Inflammatory macrophage treated with lipopolysaccharide for 4 hours (primary cell): ENCODE measurements at places on chromosomes 2 and 18.

- no peak for DNase-seq
Observed at GRCh38 chr2:47401789-47402554, 984 bp upstream of the MSH2 start.

DNA sequence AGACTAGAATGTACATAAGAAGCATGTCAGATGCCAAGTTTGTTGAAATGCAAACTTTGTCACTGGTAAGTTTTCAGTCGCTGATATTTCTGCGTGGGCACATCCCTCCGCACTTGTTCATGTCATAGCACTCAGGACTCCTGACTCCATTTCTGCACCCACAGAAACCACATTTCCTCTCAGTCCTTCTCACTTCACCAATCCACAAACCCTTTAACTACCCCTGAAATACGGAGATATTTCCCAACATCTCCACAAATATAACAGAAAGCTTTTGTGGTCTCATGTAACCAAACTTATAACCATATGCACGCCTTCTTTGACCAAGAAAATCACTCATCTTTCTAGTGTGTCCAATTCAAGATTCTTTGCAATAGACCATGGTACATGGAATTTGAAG, 276.9 kb upstream of the ERBB4 start:
- peak; percentile 2 for DNase-seq

DNA sequence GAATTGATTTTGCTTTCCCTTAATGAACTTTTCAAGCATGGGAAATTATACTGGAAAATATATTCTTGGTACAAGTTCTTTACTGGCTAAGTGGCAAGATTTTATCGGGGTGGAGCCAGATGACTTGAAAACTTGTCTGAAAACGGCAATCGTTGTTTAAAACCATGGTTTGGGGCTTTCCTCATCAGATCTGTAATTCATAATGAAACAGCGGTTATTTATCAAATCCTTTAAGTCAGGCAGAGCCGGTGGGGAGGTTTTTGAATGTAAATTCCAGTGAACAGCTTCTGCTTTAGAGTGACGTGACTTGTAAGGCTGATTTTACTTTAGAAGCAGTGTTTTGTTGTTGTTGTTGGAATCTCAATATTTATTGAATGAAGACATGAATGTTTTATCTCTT, 2.6 kb downstream of the SEC11C start:
- DNase-seq, result no peak

DNA sequence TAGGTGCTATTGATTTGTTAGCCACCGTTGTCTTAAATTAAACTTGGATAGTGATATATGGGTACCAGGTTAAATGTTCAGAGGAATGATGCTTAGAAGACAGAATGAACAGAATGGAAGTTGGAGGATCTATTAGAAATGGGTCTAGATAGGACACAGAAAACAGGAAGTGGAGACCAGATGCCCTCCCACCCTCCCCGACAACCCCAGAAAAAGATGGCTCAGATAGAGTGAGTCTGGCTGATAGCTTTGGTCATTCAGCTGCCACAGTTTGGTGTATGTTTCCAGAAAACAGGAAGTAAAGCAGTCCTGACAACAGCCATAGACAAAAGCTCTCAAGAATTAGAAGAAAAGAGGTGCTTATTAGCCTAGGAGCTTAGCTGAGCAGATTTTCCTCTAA, 71.5 kb upstream of the DSG1 start:
- DNase-seq, result no peak

DNA sequence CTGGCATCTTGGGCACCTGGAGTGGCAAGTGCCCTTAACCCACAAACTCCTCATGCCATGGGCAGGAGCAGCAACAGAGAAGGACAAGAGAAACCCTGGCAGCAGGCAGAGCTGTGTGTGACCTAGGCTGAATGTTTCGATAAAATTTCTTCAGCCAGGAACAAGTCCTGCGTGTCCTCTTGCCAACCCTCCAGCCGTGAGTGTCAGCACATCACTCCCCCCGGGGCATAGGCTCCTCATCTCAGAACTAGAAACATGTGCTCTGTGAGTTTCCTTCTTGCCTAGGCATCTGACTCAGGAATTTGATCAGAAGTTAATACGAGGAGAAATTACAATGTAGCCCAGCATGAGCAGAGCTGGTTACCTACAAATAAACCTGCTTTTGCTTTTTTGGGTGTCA, 2.2 kb downstream of the ABCG8 start:
- no peak for DNase-seq

GRCh38 chr2:61713457-61713856, 140.4 kb downstream of the FAM161A start:
- DNase-seq, result no peak

DNA sequence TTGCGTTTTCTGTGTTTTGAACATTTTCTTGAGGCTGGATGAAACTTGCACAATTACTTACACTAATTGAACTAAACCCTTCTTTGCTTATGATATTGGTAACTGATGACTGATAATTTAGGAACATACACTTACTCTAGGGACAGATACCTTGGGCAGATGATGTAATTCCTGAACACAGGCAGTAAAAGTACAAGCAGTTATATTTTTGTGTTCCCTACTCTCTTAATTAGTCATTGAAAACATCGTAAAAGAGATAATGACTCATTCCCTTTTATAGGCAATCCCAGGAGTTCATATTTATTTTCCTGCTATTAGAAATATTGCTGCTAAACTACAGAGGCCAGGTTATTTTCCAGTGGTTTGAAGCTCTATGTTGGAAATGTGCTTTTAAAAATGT, 46.4 kb downstream of the CCDC85A start:
- DNase-seq, result no peak

- DNase-seq, result no peak
Observed at GRCh38 chr2:156064540-156064939, 268.0 kb downstream of the NR4A2 start.

DNA sequence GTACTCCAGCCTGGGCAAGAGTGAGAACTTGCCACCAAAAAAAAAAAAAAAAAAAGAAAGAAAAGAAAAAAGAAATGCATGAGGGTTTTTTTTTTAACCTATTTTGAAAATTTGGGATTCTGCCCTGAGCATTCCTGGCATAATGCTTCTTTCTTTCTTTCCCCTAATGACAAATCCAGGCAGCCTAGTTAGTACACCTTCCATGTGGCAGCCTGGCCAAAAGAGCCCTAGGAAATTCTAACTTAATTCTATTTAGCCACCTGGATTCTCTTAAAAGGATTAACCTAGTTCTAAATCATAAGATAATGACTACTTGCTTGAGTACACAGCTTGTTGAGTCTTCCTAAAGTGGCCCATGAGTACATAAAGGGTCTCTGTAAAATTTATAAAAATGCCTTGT, 160.1 kb downstream of the THADA start:
- no peak for DNase-seq

DNA sequence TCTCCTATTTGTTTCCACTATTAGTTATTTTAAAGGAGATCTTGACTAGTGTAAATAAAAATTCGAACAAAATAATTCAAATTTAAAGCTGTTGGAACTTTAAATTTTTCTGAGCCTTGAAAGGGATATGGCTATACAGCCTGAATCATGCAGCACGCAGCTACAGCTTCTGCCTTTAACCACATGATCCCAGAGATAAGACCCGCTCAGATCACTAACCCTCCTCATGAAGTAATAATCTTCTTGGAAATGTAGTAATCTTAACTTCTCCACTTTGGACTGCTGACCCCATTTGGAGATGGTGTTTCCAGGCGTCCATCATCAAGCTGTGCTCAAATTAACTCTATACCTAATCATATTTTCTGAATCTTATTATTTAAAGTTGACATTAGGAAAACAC, 336.6 kb downstream of the DSC3 start:
- no peak for DNase-seq

DNA sequence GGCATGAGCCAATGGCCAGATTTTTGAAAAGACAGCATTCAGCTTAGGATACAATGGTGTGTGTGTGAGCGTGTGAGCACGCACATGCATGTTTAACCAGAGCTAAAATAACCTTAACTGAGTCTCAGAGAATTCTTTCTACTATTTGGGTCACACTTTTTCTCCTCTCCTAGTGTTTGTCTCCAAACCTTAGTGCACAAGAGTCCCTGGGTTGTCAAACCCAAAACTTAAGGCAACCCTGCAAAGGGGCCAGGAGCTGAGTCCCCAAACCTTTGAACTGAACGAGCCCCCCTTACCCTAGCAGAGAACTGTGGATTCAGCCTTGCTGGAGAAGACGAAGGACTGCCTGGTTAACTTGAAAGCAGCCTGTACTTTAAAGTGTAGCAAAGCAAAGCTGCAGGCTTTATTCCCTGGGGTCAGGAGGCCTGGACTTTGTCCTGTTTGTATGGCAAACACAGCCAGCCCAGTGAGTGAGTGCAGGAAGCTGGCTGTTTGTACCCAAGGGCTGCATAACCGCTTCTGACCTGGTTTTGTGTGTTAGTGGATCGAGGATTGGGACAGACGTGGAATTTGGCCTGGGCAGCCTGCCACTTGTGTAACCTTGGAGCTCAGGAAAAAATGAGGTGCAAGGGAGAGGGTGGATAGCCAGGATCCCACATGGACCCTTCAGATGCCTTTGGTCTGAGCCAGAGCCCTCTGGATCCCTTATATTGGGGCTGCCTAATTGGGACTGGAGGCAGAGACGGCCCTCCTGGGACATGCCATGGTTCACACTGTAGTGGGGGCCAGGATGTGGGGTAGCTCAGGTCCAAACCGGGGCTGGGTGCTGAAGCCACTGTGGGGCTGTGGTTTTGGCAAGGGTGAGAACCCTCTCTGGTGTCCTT, 6.4 kb upstream of the PSMD1 start:
- DNase-seq, result no peak

GRCh38 chr2:226306969-226307368, 492.7 kb downstream of the IRS1 start:
- no peak for DNase-seq

DNA sequence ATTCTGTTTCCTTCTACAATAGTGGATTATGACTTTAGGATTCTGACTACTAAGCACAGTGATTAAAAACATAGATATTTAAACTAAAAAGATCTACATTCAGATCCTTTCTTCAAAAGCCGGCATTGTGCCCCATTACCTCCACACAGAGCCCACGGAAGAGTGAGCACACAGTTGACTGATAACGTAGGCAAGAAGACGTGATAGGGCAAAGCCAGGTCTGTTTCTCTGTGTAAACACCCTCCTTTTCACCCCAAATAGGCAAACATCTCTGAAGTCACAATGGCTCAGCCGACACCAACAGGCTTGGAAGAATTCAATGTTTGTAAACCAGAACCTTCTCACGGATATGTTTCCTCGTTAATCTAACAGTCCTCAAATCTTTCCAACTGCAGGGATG, 302.9 kb downstream of the CMPK2 start:
- no peak for DNase-seq

DNA sequence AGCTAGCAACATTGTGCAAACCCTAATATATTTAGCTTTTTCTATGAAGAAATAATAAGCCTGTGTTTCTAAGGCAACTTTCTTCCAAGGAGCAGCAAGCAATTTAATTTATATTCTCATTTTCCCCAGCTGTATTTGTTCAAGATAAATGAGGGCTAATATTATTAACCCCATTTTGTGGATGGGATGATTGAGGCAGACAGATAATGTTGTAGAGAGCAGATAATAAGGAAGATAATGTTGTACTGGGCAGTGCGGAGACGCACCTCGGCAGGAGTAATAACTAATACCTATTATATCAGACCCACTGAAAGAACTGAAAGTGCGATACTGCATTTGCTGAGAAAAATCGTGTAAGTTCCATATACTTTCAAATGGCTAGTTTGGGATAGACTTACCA, 344.1 kb upstream of the FANCL start:
- DNase-seq, result no peak

- DNase-seq, result no peak
Observed at GRCh38 chr2:238523158-238524110, 96.7 kb downstream of the ASB1 start.

DNA sequence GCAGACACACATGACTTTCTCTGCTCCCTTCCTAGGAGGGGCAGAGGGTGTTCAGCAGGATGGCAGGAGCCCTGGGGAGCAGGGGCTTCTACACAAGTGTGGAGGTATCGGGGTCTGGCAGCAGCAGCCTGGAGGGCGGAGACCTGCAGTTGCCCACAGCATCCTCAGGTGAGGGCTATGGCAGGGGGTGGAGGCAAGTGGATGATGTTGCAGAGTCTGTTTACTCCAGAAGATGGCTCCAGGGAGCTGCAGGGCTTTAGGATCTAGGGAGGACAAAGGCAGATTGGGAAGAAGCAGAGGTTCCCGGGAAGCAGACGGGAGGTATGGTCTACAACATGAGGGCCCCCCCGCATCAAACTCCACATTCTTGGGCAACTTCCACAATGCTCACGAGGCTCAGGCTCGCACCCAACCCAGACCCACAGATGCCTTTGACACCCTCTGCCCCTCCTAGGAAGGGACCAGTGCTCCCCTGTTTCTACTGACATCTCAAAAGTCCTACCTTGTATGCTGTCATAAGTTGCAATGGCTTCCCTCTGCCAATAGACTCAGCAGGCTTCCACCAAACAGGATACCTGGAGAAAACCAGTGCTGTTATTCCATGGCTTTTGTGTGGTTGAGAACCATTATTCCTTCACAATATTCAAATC, 12.0 kb upstream of the ATP6V1C2 start:
- DNase-seq, result no peak

GRCh38 chr2:118661179-118661578, 186.3 kb downstream of the EN1 start:
- DNase-seq, result no peak

DNA sequence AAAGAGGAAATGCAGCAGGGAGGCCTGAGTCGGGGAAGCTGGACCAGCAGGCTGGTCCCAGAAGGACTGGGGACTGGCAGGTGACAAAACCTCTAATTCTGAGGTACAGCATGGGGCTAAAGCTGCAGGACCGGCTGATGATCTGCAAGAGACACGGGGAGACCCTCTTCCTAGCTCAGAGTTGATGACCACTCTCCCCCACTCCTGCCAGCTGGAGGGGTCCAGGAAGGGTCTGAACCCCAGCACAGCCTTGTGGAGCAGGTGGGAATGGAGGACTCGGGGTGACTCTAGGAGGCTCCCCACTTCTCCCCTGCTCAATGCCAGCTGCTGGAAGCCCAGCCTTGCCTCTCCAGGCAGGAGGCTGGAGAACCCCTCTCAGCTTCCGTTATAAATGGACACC, 67.7 kb downstream of the TWIST2 start:
- no peak for DNase-seq

DNA sequence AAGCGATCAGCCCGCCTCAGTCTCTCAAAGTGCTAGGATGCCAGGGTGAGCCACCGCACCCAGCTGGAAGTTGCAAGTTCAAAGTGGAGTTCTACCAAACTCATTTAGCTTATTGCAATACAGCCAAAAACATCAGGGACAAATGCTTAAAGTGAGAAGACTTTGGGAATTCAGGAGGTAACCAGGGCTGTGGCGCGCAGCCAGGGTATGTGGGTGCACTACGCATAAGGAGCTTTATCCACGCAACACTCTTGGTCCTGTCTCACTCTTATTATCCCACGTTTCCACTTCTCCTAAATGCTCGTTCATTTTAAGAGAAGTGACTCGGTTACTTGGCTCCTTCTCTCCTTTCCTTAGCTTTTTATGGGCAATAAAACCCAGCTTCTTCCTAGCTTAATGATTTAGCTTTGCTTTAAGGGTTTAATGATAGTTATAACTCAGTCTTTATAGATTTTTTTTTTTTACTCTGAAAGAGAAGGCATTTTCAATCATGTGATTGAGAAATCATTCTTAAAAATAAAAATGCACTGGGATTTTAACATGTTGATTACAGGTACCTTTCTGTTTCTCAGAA, 199.8 kb downstream of the KCNE4 start:
- DNase-seq, result no peak
